ENCODE measurements at places on chromosomes 16 and 17. TPM values are rescaled to one million over a fixed set of nuclear protein-coding genes. Genes with fewer than 3 reads are reported as not detected.

C17orf67 gene
- total RNA-seq, result 4.0 TPM

DRG2 gene
- 42.5 TPM for total RNA-seq

C16orf96 gene
- 0.09 TPM for total RNA-seq

SMARCD2 gene
- 101 TPM for total RNA-seq

TNP2 gene
- not detected for total RNA-seq

DPEP1 gene
- not detected for total RNA-seq

CDRT15 gene
- total RNA-seq, result not detected

KRTAP4-4 gene
- total RNA-seq, result not detected

C16orf92 gene
- total RNA-seq, result not detected

CES1 gene
- total RNA-seq, result not detected

SCRN2 gene
- total RNA-seq, result 21.5 TPM

GGT6 gene
- not detected for total RNA-seq

NLRC3 gene
- total RNA-seq, result 20.5 TPM

KCNJ12 gene
- not detected for total RNA-seq

APRT gene
- total RNA-seq, result 179 TPM

TOM1L2 gene
- total RNA-seq, result 11.9 TPM

STXBP4 gene
- total RNA-seq, result 5.4 TPM

CCL1 gene
- total RNA-seq, result not detected

GFAP gene
- total RNA-seq, result not detected

MSL1 gene
- total RNA-seq, result 81.7 TPM

KRT34 gene
- total RNA-seq, result not detected

CDK3 gene
- total RNA-seq, result 5.6 TPM

CALB2 gene
- not detected for total RNA-seq

CMTM1 gene
- 11.8 TPM for total RNA-seq

CUEDC1 gene
- not detected for total RNA-seq

OR4D1 gene
- 0.27 TPM for total RNA-seq

OTOP2 gene
- not detected for total RNA-seq

PRR35 gene
- not detected for total RNA-seq

TEKT1 gene
- not detected for total RNA-seq

GAA gene
- 32.8 TPM for total RNA-seq

LPCAT2 gene
- 0.59 TPM for total RNA-seq

OR2C1 gene
- not detected for total RNA-seq

TOP2A gene
- 322 TPM for total RNA-seq

HSD17B2 gene
- total RNA-seq, result not detected

HSD17B1 gene
- 0.35 TPM for total RNA-seq

MRPL27 gene
- 56.2 TPM for total RNA-seq

SOX15 gene
- total RNA-seq, result not detected

CHAD gene
- total RNA-seq, result not detected

TBC1D3K gene
- not detected for total RNA-seq

OTOP3 gene
- total RNA-seq, result not detected

TGFB1I1 gene
- total RNA-seq, result 1.1 TPM

TLCD2 gene
- total RNA-seq, result 0.30 TPM

CA7 gene
- 0.16 TPM for total RNA-seq

BCL6B gene
- 0.46 TPM for total RNA-seq

FBXW10 gene
- total RNA-seq, result 0.11 TPM

MLKL gene
- 30.3 TPM for total RNA-seq

ZFP1 gene
- total RNA-seq, result 17.3 TPM

FOXC2 gene
- total RNA-seq, result not detected

KRT33B gene
- total RNA-seq, result not detected

TBX6 gene
- 2.7 TPM for total RNA-seq

All from activated CD4-positive, alpha-beta T cell treated with anti-CD3 and anti-CD28 coated beads for 36 hours (primary cell).